ENCODE measurements at places on chromosomes 12 and 14.

DNA sequence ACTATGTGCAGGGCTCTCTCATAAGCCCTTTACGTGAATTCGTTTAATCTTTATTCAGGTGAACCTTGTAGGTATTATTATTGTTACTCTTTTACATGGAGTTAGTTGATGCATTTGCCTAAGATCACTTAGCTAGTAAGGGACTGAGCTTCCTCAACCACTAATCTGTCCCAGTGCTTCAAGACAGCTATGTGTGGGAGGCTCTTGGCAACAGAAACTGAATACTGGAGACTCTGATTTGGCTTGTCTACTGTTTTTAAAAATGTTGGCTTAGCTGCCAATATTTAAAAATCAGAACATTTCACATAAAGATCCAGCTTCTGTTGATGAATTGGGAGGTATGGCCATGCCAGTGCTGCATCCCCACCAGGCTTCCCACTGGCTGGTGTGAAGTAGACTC lies 6.8 kb downstream of the KNTC1 start:
- DNase-seq: no peak

GRCh38 chr12:131984334-131984733 lies 34.6 kb downstream of the EP400 start:
- DNase-seq: no peak

DNA sequence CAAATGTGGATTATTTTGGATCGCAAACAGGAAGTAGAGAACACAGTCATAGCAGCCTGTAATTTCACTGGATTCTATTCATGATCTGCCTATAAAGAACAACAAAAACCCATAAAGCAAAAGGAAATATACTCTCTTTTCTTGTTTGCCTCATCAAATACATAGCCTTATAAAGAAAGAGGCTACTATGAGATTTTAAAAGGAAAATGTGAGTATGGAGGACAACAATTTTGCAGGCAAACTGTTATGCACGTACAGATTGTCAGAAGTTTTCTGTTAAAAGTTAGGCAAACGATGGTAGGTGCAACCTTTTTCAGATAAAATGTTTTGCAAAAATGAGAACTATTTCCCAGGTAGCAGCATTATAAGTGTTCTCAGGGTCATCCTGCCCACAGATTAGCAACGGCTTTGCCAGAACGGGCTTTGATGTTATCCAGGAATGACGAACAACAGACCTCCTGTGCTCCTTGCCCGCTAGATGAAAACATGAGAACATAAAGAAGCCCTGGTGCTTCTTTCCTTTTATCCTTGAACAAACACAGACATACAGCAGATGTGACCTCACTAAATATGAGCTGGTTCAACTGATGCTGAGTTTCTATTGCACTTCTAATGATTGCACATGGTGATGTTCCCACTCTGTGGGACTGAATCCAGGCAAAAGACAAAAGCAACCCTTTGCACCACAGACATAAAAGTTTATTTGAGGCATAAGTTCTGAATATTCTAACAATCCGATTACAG lies 88.1 kb downstream of the ITPR2 start:
- DNase-seq: peak; percentile 61

DNA sequence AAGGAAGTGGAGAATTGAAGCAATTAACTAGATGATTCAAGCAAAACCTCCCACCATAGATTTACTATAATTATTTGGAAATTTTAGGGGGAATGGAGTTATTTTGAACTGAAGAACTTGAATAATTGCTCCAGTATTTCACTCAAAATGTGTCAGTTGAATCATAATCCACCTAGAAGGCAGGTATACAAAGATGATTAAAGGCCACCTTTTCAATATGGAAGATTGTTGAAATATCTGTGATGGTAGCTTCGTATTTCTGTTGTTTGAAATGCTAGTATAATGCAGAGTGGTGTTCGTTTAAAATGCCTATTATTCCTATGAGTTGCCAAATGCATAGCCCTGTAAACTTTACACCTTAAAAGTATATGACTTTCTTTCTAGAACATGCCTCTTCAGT lies 3.1 kb downstream of the HMGA2 start:
- no peak for DNase-seq

- no peak for DNase-seq
Observed at GRCh38 chr12:117125272-117125613, 26.0 kb upstream of the TESC start.

DNA sequence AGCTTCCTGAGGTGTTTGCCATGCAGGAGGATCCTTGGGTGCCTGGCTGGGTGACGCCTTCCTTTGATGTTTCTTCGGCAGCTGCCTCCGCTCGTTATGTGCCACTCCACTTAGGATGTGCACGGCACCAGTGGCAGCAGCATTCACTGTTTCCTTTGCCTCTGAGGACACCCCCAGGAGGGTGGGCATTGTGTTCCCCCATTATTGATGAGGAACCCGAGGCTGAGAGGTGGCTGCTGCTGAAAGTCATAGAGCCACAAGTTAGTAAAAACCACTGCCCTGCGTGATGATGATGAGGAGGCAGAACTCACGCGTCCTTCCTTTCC lies 41.2 kb downstream of the EP400 start:
- no peak for DNase-seq

GRCh38 chr12:61757831-61758505 lies 502.2 kb upstream of the USP15 start:
- DNase-seq: no peak

DNA sequence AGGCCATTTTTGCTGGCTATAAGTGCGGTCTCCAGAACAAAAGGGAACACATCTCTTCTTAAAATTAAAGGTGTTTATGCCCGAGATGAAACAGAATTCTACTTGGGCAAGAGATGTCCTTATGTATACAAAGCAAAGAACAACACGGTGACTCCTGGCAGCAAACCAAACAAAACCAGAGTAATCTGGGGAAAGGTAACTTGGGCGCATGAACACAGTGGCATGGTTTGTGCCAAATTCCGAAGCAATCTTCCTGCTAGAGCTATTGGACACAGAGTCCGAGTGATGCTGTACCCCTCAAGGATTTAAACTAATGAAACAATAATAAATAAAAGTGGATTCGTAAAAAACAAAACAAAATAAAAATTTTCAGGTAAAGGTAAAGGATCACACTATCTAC lies 33.4 kb downstream of the PKP2 start:
- no peak for DNase-seq

GRCh38 chr12:68896881-68897540 lies 36.0 kb downstream of the CPM start:
- DNase-seq: no peak

- no peak for DNase-seq
Observed at GRCh38 chr12:100348657-100349454, 8.0 kb upstream of the SLC17A8 start.

- no peak for DNase-seq
Observed at GRCh38 chr12:89889062-89889461, 180.4 kb upstream of the ATP2B1 start.

DNA sequence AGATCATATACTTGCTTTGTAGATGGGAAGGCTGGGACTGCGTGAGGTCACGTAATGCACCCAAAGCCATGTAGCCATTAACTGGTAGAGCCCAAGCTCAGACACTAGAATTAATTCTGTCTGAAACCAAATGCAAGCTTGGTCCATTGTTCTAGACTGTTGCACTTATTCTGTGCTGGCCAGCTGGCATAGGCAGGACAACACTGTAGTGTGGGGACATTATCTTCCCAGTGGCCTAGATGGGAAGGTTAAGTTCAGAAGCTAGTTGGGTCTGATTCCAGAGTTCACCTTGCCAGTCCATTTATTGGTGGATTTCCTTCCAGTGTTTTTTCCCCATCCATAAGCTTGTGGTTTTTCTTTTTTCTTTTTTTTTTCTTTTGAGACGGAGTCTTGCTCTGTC lies 39.1 kb downstream of the KLC1 start:
- DNase-seq: no peak

DNA sequence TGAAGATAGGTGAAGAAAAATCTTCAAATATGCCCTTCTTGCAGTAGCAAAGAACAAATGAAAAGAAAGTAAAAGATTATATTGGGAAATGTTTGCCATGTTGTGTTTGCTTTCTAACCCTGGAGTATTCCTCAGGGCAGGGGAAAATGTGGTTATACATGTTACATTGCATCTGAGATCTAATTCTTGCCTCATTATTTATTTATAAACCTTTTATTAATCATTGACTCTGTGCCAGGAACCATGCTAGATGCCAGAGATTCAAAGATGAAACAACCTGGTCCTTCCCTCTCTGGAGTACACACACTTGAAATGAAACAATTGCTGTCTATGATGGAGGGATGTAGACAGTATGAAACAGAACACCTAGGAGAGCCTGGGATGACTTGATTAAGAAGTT lies 128.1 kb upstream of the HMGA2 start:
- DNase-seq: no peak

- DNase-seq: no peak
Observed at GRCh38 chr14:23351681-23352505, 794 bp downstream of the SLC22A17 start.

- no peak for DNase-seq
Observed at GRCh38 chr14:29216268-29217232, 450.0 kb downstream of the FOXG1 start.

DNA sequence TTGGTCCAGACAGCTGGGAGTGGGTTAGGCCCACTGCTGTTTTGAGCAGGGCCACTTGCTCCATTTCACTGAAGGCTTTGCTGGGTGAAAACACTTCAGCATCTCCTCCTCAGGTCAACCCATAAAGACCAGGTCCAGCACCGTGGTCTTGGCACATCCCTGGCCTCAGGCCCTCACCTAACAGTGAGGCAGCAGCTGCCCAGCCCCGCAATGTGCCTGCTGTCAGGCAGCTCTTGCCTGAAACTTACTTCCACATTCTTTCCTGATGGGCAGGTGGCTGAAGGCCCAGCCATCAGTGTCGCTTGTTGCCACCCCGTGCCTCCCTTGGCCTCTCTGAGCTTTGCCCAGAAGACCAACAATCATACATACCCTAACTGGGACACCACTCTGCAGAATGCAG lies 54.4 kb downstream of the ANAPC7 start:
- no peak for DNase-seq

DNA sequence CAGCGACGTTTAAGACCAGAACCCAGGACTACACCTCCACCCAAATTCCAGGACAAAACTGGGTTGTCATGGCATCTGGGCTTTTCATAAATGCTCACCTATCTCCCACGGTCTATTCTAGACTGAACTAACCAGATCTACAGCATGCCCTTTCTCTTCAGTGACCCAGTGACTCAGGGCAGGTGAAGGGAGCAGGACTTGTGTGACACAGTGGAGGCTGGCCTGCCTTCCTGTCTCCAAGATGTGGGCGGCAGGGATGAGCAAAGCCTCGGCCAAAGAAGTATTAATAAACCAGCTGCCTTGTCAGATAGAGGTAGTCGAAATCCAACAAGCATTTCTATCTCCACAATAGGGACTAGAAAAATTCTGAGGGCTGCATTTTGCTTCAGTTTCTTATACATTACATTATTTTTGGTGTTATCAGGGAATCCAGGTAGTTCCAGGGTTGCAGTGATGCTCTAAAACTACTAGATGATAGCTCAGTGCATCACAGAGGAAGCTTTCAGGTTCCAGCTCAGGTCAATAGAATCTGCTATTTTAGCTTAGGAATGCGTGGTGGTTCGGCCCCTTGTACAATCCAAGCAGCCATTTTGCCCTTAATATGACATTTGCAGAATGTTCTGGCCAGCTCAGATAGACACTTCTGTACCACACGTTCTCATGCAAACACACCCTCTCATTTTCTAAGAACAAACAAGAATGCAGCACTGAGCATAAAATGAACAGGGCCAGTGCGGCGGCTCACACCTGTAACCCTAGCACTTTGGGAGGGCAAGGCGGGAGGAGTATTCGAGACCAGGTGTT lies 4.2 kb upstream of the GLRX5 start:
- no peak for DNase-seq

DNA sequence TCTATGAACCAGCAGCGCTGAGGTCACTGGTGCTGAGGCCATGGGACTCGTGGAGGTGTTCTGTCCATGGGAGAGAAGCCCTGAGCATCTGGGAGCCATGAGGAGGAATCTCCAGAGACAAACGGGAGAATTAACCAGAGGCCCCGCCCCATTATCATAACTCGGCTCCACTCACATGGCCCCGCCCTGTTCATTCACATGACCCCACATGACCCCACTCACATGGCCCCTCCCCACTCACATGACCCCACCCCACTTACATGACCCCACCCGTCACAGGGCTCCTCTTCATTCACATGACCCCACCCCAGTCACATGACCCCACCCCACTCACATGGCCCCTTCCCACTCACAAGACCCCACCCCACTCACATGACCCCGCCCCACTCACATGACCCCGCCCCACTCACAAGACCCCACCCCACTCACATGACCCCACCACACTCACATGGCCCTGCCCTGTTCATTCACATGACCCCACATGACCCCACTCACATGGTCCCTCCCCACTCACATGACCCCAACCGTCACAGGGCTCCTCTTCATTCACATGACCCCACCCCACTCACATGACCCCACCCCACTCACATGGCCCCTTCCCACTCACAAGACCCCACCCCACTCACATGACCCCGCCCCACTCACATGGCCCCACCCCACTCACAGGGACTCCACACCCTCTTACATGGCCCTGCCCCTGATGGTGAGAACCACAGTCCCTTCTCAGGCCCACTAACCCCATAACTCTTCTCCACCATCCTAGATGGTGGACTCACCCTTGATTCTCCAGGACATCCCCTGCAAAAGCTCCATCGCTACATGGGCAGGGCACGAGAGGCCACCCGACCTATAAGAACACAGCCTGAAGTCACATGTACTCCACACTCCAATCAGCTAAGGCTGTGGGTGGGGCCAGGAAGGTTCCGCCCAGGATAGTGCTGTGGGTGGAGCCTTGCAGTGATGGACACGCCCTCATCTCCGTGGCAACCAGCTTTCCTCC lies 151.1 kb upstream of the SFSWAP start:
- no peak for DNase-seq

GRCh38 chr12:4905316-4905715 lies 4.4 kb upstream of the KCNA1 start:
- DNase-seq: no peak

GRCh38 chr12:65889144-65889880 lies 65.0 kb downstream of the HMGA2 start:
- no peak for DNase-seq

- DNase-seq: no peak
Observed at GRCh38 chr14:35121026-35121886, 534 bp downstream of the PPP2R3C start.

DNA sequence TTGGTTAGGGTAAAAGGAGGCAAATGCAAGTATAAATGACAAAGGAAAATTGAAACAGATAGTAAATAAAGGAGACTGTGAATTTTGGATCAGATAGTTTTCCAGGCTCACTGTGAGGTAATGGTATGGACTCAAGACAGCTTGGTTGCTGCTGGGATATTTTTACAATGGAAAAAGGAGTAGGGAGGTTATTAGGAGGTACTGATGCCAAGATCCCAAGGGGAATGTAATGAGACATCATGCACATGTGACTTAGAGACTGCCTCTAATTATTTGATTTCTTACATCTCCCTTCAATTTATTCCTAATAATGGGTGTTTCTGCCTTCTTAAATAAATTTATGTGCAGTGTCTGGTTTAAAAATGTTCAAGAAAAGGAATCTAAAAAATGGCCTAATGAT lies 56.9 kb downstream of the TAOK3 start:
- DNase-seq: no peak

Measured in brain pericyte (primary cell).